ENCODE measurements at places on chromosomes 6 and 20.

DNA sequence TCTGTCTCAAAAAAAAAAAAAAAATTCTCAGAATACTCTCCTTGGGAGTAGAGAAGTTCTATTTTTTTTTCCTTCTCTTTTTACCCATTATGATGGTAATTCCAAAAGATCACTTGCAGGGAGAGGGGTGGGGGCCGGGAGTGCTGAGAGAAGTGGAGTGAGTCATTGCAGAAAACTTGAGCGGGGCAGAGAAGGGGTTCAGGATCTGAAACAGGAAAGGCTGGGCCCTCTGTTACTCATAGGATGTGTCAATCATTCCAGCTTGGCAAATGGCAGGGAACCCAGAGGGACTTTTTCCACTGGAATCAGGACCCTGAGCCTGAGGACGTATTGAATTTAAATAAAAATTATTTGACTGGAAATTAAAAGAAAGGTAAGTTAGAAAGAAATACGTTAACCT, 111.4 kb upstream of the ARMC2 start:
- peak; percentile 30 for DNase-seq

GRCh38 chr20:57619051-57619831, 985 bp downstream of the ZBP1 start:
- no peak for DNase-seq

GRCh38 chr6:68235326-68235784, 399.7 kb upstream of the ADGRB3 start:
- DNase-seq: no peak

- peak; percentile 51 for DNase-seq
Observed at GRCh38 chr6:75458895-75459294, 34.7 kb downstream of the FILIP1 start.

DNA sequence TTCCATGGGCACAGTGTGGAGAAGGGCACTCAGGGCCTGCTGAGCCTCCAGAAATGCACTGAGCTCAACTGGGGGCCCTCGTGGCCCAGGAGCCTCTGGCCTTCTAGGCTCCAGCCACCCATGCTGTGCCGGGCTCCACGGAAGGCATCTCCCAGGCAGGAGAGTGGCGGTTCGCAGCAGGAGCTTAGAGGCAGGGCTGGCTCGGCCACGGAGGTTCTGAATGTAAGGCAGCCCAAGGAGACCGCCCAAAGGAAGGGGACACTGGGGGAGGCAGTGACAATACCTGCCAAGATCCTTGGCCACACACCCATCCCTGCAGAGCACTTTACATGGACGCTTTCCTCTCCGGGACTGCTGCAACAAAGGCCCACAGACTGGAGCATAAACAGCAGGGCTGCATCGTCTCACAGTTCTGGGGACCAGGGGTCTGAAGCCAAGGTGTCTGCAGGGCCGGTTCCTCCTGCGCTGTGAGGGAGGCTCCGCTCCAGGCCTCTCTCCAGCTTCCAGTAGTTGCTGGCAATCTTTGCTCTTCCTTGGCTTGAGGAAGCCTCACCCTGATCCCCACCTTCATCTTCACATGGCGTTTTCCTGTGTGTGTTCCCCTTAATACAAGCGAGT, 128.2 kb upstream of the CDH4 start:
- no peak for DNase-seq

GRCh38 chr6:154292855-154293519, 63.6 kb downstream of the IPCEF1 start:
- DNase-seq: no peak

DNA sequence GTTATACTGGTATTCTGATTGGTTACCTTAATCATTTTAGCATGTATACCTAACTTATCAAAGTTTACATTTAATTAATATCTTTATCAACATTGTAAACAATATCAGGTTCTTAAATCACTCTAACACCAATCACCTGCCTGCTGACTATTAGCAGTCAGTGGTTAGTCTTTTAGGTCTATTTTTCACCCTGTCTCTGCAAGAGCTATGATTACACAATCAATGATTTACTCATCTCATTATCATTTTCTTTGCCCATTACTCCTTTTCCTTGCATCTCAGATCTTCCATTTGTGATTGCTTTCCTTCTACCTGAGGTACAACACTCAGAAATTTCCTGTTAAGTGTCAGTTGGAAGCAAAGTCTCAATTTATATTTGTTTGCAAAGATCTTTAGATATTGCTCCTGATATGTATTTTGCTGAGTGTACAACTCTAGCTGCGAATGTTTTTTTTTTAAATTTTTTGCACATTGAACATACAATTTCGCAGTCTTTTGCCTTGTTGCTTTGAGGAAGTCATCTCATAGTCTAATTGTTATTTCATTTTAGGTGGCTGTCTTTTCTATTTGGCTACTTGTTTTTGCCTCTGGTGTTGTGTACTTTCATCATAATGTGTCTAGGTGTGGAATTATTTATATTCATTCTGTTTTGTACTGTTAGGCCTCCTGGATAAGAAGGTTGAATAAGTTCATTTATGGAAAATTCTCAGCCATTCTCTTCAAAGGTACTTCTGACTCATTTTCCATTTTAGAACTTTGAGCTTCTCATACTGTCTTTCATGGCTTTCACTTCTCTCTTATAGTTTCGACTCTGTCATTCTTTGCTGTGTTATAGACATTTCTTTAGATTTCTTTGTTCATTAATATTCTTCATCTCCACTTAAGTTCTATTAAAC, 104.9 kb upstream of the CEP162 start:
- no peak for DNase-seq

GRCh38 chr6:71333697-71334096, 45.1 kb downstream of the OGFRL1 start:
- no peak for DNase-seq

DNA sequence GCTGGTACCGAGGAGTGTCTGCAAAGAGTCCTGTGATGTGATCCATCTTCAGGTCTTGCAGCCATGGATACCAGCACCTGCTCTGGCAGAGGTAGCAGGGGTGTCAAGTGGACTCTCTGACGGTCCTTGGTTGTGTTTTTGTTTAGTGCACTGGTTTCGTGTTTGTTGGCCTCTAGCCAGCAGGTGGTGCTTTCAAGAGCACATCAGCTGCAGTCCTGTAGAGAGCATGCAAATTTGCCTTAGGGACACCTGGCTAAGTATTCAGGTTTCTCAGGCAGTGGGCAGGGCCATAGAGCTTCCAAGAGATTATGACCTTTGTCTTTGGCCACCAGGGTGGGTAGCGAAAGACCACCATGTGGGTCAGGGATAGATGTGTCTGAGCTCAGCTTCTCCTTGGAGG, 14.5 kb upstream of the RGS17 start:
- DNase-seq: no peak

- no peak for DNase-seq
Observed at GRCh38 chr6:168441434-168442391, 729 bp downstream of the SMOC2 start.

- DNase-seq: no peak
Observed at GRCh38 chr6:135115834-135116233, 61.2 kb upstream of the HBS1L start.

DNA sequence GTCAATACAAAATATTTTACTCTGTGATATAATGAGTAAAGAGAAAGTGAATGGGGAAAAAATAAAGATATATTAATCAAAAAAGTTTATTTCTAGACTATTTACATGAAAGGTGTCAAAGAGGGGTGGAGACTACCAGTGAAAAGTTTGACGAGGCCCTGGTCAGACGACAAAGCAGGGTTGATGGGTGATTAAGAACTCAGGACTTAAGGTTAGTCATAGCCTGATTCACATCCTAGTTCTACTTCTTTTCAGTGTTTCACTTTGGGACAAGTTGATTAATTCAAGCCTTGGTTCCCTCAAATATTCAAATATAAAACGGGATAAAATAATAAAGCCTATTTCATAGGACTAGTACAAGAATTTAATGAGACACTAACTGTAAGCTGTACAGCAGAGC, 178.2 kb upstream of the HS3ST5 start:
- DNase-seq: no peak

DNA sequence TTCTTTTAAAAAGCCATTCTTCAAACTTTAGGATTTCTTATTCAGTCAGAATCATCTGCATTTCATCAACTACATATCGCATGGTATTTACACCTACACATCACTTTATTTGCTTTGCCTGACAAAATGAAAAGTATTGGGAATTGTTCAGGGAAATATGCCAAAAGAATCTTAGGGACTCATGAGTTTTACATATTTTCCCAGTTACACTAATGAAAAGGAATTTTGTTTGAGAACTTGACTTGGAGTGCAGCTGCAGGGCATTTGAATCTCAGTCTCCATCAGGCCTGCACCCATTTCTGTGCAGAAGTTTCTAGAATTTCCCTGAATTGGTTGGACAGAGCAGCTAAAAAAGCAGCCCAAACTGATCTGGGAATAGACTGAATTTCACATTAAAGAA, 65.3 kb downstream of the MTHFD1L start:
- DNase-seq: no peak

DNA sequence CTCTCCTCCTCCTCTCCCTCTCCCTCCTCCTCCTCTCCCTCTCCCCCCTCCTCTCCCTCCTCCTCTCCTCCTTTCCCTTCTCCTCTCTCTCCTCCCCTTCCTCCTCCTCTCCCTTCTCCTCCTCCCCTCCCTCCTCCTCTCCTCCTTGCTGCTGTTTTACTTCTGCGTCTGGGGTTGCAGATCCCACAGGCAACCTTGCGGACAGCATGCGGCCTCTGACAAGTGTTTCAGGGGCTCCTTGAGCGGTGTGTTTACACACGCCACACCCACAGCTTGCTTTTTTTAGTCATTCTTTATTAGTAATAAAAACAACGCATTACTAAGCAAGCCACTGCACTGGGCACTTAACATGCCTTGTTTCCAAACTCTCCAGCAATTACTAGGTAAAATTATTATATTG, 81.9 kb downstream of the TFAP2C start:
- no peak for DNase-seq

DNA sequence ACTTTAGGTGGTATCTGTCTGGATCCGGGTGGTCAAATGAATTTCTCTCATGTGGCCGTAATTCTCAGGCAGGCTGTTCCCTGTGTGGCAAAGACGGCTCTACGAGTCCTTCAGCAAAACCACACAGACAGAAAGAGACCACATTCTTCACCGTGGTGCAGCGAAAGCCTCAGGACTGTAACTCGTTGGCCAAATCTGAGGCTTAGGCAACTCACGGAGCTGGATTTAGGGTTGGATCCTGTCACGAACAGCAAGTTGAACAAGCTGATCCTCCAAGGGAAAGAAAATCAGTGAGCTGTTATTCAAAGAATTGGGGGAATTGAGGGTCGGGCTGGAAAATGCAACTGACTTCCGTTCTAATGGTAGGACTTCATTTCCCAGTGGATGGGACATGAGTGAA, 167.4 kb downstream of the ZMYND8 start:
- DNase-seq: no peak

DNA sequence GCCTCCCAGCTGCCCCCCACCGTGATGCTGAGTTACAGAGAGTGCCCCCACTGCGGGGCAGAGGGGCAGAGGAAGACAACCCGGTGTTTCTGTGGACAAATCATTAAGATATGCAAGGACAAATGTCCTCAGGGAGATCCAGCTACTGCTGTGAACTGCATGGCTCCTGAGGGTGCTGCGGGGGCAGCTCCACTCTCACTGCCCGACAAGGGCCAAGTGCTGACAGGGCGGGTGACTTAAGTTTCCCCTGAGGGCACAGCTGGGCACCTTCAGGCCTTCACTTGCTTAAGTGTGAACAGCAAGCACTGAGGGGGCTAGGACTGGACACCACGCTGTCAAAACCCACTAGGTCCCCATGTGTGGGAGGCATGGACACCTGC, 26.2 kb upstream of the TCFL5 start:
- DNase-seq: no peak

DNA sequence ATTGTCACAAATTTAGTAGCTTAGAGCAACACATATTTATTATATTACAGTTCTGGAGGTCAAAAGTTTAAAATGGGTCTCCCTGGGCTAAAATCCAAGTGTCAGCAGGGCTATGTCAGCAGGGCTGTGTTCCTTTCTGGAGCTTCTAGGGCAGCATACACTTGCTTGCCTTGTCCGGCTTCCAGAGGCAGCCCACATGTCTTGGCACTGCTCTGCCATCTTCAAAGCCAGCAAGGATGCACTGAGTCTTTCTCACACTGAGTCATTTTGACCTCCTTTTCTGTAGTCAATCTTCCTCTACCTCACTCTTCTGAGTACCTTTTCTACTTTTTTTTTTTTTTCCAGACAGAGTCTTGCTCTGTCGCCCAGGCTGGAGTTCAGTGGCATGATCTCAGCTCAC, 39.0 kb downstream of the ADGRF4 start:
- no peak for DNase-seq

GRCh38 chr6:105994591-105995390, 91.3 kb upstream of the PRDM1 start:
- DNase-seq: peak; percentile 61

DNA sequence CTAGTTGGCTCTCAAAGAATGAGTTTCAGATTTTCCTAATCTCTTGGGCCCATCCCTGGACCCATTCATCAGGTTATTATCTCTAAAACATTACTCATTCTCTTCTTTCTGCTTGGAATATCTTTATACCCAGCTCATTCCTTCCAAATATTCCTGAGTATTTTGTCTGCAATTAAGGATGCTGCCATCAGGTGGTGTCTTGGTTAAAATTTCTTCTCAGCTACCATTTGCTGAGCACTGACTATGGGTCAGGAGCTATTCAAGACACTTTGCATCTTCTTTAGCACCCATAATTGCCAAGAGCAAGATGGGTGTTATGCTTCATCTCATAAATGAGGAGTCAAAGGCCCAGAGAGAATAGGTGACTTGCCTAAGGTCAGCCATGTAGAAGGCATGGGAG, 8.4 kb downstream of the SUN5 start:
- DNase-seq: no peak

DNA sequence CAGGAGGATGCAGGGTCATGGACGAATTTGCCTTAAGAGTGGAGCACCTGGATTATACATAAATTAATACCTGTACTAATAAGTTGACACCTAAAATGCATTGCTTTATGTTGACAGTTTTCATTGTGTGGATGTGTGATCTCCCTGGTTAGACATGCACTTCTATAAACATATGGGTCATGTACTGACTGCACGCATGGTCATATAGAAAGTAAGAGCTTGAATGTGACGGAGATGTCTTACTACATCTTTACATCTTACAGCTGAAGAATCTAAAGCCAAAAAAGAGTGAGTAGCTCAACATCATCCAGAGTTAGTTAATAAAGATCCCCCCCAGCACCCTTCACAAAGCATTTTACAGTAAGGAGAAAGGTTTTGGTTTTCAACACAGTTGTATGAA, 408.4 kb upstream of the JARID2 start:
- DNase-seq: no peak

DNA sequence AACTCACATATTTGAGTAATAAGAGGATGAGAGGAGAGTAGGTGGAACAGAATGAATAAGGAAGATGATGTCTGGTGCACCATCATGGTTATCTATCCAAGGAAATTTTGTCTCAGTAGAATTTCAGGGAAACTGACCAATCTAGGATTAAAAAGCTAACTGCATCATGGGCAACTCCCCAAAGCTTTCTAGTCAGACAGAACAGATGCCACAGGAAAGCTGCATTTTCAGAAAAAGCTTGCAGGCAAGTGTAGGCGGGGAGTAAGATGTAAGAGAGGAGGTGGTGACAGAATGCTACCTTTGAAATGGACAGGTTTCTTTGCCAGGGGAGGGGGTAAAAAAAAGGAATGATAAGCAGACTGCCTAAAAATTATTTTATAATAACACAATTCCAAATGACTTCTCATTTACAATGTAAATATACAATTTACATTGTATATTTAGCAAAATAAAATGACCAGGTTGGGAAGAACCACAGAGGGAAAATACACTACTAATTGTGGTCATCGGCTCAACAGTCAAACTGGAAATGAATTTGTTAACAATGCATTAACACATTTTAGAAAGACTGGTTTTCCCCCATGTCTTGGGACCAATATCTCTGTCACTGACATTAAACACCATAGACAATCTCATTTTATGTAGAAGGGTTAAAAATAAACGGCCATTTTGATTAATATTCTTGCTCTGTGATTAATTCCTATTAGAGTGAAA, 15.1 kb downstream of the NHSL1 start:
- no peak for DNase-seq

Data from tibial nerve (tissue), 4 donors.